ENCODE measurements at places on chromosomes 7 and 10. TPM values are rescaled to one million over a fixed set of nuclear protein-coding genes. Genes with fewer than 3 reads are reported as not detected.
A peak's percentile ranks its signal among the peaks of the same experiment; 100 is the strongest.

Gene GBX1
- total RNA-seq, result 0.19 TPM

Gene HTR7
- 3.5 TPM for total RNA-seq

DNA sequence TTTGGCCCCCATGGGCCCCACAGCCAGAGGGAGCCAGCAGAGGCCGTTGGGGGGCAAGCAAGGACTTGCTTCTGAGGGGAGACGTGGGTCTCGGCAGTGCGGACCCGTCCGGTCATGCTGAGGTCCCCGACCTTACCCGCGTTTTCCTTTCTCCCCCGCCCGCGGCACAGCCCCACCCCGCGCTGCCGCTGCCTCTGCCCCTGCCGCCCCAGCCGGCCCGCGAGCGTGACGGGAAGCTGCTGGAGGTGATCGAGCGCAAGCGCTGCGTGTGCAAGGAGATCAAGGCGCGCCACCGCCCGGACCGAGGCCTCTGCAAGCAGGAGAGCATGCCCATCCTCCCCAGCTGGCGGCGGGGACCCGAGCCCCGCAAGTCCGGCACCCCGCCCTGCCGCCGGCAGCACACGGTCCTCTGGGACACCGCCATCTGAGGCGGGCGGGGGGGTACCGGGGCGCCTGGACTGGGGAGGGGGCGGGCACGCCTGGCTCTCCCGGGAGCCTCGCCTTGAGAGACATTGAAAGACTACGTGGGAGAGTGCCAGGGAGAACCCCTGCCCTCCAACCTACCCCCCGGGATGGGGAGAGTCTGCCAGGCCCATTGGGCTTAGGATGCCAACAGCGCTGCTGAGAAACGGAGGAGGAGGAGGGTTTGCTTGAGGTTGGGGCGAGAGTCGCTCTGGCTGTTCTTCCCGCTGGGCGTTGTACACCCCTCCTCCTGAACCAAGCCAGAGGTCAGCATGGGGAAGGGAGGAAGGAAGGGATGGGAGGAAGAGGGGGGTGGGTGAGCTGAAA is 9.9 kb downstream of the NYAP1 start:
- no peak for ATAC-seq

GRCh38 chr10:91596825-91597196 is 36.1 kb downstream of the PPP1R3C start:
- ATAC-seq, result peak; percentile 54

Gene SMKR1
- 3.5 TPM for total RNA-seq

All from motor neuron (in vitro differentiated cells).